ENCODE measurements at places on chromosomes 2 and 18. TPM values are rescaled to one million over a fixed set of nuclear protein-coding genes. Genes with fewer than 3 reads are reported as not detected.

DNA sequence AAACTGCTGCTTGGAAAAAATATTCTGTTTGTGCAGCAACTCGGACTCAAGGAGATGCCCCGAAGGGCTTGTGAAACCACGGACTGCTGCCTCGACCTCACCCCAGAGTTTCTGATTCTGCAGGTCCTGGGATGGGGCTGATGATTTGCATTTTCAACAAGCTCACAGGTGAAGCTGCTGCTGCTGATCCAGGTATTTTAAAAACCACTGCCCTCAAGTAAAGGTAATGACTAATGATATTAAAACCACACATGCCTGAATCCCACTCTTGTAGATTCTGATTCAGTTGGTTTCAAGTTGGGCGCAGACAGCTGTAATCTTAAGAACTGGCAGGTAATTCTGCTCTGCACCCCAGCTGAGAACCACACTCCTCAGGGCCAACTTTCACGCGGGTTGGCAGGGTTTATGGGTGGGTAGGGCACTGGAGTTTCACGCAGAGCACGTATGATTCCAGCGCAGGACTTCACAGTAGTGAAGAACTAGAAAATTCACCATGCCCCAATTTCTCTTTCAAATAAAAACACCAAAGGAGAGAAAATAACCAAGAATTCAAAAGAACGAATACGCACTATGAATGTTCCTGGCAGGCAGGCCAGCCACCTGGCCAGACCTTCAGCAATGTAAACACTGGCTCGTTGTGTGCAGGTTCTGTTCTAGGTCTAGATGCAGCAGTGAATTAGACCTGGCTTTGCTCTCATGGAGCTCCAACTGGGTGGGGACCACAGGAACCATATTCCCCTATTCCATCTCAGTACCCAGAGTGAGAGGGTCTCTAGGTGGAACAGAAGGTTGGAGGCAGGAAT is 74.6 kb upstream of the ZFP36L2 start:
- ATAC-seq = no peak

The ASPRV1 gene
- total RNA-seq = 1.4 TPM

The HOXD1 gene
- total RNA-seq = 2.7 TPM

The RESP18 gene
- total RNA-seq = not detected

The BMP10 gene
- 0.27 TPM for total RNA-seq
